ENCODE measurements at places on chromosomes 7 and 10.

DNA sequence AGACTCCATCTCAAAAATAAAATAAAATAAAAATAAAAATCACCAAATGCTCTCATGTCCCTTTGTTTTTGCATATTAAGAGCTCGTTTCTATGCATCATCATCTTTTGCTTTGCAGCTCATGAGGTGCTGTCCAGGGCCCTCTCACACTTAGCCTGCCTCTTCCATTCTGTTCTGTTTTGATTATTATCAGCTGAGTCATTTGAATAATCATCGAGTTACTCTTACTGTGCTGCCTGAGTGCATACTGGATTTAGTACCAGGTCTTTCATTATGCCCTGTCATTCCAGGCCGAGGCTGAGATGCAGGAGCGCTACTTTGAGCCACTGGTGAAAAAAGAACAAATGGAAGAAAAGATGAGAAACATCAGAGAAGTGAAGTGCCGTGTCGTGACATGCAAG, 33.0 kb downstream of the UCMA start:
- no peak for DNase-seq

- no peak for DNase-seq
Observed at GRCh38 chr10:79137300-79137756, 68.6 kb downstream of the ZMIZ1 start.

GRCh38 chr7:35754741-35755140, 46.1 kb upstream of the SEPTIN7 start:
- DNase-seq, result no peak

- no peak for DNase-seq
Observed at GRCh38 chr7:96329241-96329640, 7.3 kb upstream of the SLC25A13 start.

DNA sequence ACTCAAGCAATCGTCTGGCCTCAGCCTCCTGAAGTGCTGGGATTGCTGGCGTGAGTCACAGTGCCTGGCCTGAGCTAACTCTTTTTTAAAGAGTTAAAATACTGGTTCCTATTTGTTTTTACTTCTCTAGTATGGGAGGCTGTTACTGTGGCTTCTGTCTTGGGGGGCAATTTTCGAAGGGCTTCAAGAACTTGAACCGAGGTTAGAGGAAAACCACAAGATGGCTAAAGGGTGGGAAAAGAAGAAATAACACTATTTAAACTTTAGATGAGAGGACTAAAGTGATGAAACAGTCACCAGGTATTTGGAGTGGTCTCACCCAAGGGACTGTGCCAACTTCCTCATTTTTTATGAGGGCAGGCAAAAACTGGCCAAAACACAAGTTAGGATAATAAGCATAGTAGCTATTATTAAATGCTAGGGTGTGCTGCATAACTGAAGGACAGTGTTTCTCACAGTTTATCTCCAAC, 17.8 kb downstream of the MET start:
- DNase-seq, result no peak

DNA sequence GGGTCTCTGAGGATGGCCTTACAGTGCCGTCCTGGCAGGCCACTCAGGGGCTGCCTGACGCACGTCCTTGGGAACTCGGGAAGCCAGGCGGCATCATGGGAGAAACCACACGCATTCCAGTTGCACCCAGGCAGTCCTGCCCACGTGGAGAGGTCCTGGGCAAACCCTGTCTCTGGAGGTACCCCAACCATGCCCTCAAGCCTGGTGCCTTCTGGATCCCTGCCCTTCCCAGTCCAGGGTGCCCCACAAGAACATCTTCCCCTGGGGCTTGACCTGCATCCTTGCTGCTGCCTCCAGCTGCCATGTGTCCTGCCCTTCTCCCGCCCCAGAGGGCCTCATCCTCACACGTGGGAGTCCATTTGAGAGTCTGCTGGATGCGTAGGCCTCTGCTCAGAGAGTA, 200.3 kb upstream of the PPP2R2D start:
- no peak for DNase-seq

DNA sequence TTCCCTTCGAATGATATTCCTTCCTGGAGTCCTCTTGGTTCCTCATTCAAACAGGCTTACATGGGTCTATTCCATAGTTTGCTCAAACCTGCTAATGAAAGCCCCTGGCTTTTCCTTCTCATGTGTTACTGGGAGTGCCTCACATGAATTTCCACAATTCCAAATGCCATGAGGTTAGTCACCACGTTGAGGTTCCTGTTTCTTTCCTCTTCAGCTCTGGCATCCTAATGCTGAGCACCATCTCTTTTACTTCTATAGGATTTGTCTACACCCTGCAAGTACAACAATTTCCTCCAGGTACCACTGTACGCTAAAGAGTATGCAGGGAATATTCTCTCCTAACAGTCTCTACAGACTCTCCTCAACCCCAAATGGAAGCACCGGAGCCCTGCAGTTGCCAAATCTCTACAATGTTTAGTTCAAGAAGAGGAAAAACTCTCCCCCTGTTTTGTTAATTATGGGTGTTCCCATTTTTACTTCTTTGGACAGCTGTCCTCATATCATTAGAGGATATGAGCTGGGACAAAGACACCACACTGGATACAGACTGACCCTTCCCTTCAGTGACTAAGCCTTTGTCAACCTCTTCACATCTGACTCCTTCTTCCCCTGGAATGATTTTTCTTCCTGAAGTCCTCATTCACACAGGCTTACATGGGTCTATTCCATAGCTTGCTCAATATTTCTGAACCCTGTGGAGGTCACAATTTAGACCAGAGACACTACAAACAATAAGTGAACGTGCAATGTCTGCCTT, 145.8 kb upstream of the BET1 start:
- DNase-seq, result no peak

DNA sequence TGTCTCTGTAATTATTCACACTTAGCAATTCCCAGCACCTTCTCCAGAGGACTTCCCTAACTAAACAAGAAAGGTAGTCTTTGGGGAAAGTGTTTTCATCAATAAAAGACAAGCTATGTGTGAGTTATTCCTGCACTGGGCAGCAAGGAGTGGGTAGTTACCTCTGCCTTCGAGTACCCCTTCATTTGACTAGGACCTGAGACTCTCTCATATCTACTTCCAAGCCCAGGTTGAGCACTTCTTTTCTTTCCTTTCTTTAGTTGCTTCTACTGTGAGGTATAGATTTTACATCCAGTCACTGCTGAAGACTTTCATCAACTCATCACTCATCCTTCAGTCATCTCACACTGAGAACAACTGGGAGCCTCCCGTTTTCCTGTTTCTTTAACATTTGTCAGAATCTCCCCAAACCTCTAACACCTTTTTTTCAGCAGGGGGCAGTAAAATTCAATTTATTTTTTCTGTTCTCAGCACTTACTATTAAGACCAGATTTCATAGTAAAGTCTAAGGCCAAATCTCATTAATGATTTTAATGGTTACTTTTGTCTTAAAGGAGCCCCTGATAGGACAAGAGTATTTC, 80.1 kb upstream of the PRSS1 start:
- DNase-seq, result no peak

GRCh38 chr10:6917125-6917524, 337.0 kb upstream of the PRKCQ start:
- no peak for DNase-seq

GRCh38 chr7:128530855-128531104, 54.2 kb downstream of the METTL2B start:
- no peak for DNase-seq

GRCh38 chr7:31957090-31957720, 113.0 kb downstream of the PDE1C start:
- no peak for DNase-seq

- no peak for DNase-seq
Observed at GRCh38 chr7:142338633-142339501, 81.0 kb upstream of the PRSS58 start.

DNA sequence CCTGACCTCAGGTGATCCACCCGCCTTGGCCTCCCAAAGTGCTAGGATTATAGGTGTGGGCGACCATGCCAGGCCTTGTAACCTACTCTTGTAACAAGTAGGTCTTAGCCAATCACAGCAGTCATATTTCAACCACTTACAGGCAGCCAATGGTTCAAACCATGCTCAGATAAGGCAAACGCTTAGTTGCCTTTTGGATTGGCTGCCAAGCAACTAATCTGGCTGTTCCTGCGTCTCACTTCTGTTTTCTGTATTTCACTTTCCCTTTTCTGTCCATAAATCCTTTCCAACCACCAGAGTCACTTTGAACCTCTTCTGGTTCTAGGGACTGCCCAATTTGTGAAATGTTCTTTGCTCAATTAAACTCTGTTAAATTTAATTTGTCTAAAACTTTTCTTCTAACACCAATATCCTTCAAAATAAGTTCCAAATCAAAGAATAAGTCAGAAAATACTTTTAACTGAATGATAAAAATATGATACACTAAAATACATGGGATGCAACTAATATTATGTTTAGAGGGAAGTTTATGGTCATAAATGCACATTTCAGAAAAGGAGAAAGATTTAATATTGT, 19.1 kb upstream of the PRF1 start:
- DNase-seq, result no peak

GRCh38 chr10:77456414-77456813, 181.2 kb downstream of the KCNMA1 start:
- DNase-seq, result no peak

DNA sequence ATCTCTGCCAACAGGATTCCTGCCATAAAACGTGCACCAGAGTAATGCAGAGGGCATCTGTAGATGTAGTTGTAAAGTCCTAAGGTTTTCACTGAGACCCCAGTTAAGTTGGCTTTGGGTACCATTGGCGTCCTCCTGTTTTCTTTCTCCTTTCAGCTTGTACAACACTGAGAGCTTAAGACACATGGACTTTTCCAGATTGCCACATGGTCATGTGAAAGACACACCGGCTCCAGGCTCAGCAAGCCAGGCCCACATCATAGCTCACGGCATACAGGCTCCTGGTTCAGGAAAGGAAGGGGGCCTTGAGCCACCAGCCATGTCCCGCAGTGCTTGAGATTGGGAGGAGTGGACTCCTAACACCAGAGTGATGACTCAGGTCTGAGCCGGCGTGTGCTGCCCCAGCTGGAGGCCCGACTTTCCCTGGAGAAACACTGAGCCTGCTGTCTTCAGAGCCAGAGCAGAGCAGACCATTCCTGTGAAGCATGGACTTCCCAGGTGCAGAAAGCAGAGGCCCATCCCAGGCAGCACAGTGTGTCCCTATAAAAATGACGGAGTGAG, 252.7 kb downstream of the PRPF18 start:
- no peak for DNase-seq

DNA sequence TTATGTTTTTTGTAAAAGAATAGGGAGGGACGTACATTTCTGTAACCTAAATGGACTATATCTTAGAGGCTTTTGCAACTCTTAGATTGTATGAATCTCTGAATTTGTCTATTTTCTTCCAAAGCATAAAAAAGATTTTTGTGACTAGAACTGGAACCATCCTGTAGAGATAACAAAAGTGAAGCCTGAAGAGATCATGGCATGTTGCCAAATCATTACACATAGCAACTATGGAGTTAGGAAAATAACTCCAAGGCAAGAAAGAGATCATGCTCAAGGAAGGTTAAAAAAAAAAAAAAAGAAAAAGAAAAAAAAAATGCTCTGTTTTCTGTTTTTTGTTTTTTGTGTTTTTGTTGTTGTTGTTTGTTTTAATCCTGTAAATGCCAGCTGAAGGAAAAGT, 567.7 kb upstream of the ZWINT start:
- no peak for DNase-seq

- DNase-seq, result no peak
Observed at GRCh38 chr10:121598263-121599249, at the start of gene FGFR2. FGFR2 (minus strand) TSS chr10:121598444; CDS start chr10:121593817, 4,627 bp downstream.

DNA sequence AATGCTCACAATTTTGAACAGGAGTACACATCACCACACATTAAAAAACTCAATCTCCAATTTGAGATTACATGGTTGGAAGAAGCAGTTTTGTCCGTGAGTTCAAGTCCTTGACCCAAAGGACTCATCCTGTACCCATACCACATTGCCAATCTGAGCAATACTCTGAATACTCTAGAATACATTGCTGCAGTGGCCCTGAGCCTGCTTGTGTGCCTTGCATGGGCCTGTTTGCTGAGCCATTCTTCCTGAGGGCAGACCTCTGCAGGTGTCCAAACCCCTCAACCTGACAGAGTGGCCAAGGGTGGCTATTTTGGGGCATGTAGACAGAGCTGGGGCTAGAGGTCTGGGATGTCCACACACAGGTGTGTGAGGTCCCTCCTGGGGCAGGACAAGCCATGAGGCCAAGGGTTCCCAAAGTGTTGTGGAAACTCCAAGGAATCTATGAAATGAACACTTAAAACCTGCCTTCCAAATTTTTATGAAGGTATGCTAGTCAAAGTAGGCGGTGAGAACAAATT, 15.5 kb downstream of the AGMO start:
- no peak for DNase-seq

GRCh38 chr7:148242294-148242821, 348.2 kb upstream of the C7orf33 start:
- DNase-seq, result peak; percentile 10

- DNase-seq, result no peak
Observed at GRCh38 chr10:25865267-25865666, 68.8 kb upstream of the MYO3A start.

GRCh38 chr7:25249772-25250171, 21.5 kb upstream of the NPVF start:
- DNase-seq, result no peak

DNA sequence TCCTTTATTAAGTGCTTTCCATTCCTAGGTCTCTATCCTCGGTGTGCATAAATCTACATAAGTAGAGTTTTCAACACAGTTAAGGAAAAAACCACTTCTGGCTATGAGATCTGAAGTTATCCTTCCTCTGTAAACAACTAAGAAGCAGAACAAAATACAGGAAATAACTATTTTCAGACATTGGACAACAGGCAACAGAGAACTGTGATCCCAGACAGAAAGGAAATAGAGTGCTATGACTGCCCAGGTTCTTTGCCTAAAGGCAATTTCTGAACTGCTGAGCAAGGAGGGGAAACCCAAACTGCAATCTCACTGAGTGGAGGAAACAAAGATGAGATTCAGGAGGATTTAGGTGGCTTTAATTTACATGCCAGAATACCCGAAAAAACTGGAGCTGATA, 285.4 kb downstream of the SNX13 start:
- no peak for DNase-seq

DNA sequence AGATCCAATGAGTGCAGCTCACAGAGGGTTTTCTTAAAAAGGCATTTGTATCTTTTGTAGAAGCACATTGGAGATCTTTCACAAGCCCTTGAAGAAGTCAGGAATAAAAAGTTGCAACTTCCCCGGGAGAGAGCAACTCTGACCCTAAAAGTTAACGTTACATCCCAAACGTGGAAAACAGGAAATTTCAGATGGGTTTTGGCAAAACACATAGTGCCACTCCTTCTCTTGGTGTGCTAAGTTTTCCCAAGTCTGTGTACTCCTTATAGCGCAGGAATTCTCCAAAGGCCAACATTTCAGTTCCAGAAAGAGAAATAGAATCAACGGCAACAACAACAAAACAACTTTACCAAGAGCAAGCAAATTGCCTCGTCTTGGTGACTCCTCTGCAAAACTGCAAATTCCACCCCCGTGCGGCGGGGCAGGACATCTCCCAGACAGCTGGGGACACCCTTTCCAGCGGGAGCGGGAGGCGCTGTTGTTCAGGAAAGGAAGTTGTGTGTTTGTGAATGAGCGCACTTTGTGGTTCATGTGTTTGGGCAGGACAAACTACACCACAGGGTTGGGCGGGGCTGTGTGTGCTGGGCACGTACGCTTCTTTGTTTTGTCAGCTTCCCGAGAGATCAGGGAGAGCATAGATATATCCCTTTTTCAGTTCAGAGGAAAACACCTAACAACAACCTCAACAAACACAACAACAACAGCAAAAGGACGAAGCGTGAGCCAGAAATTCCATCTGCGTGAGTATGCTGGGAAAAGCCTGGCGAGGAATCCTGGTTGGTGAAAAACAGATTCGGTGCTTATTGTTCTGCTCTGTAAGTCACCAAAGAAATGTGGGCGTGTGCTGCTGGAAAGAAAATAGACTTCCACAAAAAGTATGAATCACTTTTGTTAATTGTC, 294.7 kb upstream of the PITRM1 start:
- no peak for DNase-seq
